ENCODE measurements at places on chromosomes 12 and 14.

GRCh38 chr12:42741771-42742510, 152.4 kb upstream of the PRICKLE1 start:
- no peak for DNase-seq

DNA sequence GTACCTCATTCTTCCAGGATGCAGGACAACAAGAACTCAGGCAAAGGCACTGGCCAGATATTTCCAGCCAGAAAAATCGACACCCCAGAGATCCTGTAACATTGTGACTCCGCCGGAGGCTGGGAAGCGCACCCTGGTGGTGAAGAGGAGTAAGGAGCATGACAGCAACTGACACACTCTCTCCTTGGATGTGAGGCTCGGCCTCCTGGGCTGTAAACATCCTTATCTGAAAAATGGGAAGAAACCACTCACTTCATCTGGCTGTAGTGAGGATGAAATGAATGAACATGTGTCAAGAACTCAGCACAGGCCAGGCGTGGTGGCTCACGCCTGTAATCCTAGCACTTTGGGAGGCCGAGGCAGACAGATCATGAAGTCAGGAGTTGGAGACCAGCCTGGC, 27.5 kb downstream of the TCHP start:
- no peak for DNase-seq

DNA sequence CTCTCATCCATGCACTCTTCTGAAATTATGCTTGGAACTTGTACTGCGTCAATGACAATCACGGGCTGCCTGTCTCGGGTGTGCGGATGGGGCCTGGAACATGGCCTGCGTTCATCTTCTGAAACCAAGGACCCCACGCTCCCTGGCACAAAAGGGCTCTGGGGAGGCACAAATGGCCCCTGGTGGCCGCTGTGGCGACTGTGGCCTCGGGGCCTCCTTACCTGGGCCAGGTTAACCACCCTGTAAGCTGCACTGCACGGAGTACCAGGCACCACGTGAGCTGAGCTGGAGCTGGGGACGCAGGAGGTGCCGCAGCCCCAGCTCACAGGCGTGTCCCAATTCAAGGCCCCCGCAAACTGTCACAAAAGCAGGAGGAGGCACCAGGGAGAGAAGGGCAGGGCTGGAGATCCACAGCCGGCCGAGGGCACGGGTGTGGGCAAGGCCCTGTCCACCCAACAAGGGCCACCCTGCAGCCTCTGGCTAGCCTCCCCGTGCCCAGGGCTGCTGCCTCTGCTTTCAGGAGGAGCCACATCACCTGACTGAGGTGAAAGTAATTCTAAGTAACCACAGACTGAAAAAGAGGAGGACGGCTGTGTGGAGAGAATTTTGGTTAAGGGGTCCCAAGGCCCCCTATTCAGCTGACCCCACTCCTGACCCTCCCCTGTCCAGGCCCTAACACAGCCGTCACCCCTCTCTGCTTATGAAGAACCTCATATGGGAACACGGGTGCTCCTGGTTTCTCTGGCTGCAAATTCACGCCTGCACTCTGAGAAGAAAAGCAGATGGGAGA, 61.1 kb upstream of the GALNT9 start:
- DNase-seq = no peak

- DNase-seq = no peak
Observed at GRCh38 chr12:83015390-83016217, 328.9 kb downstream of the TMTC2 start.

DNA sequence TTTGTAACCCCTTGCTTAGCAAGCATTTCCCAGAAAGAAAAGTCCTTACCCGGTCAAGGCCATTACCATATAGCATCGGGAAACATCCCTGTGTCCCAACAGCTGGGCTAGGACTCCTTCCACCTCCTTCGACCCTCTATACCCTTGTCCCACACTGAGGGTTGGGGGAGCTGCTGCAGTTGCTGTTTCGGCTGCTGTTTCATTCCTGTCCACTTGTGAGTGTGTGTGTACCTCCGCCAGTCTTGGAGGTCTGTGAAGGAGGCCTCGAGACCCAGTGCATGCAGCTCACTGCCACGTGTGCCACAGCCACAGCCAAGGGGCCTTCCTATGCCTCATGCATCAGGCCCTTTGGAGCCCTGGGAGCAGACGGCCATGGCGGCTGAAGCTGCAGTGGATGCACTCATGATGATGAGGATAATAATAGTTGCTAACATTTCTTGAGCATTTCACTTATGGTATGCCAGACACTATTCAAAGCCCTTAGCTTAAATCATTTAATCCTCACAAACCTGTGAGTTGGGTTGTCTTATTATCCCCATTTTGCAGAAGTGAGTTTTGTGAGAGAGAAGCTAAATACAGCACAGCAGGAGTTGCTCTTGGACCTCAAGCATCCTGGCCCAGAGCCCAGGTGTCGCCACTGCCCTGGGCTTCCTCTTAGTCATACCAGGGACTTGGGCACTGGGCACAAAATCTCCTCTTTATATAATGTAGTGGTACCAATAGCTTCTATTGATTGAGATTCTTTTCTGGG, 156.5 kb downstream of the PRKCH start:
- DNase-seq = peak; percentile 20

DNA sequence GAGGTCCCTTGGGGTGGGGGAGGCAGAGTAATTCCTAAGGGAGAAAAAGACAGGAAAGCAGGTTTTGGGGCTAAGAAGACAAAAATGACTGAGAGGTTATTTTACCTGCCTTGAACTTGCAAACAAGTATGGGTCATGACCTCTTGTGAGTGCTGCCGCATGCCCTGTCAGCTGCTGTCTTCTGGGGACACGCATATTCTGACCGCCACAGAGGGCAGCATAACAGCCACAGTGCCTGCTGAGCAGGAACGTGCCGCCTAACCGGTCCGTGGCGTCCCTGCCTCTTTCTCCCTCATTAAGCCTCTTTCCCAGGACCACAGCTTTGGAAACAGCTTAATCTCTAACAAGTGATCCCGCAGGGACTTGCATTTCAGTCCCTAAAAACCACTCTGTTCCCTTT, 51.3 kb upstream of the KCNA1 start:
- no peak for DNase-seq

- no peak for DNase-seq
Observed at GRCh38 chr12:84727961-84728360, 184.6 kb downstream of the SLC6A15 start.

DNA sequence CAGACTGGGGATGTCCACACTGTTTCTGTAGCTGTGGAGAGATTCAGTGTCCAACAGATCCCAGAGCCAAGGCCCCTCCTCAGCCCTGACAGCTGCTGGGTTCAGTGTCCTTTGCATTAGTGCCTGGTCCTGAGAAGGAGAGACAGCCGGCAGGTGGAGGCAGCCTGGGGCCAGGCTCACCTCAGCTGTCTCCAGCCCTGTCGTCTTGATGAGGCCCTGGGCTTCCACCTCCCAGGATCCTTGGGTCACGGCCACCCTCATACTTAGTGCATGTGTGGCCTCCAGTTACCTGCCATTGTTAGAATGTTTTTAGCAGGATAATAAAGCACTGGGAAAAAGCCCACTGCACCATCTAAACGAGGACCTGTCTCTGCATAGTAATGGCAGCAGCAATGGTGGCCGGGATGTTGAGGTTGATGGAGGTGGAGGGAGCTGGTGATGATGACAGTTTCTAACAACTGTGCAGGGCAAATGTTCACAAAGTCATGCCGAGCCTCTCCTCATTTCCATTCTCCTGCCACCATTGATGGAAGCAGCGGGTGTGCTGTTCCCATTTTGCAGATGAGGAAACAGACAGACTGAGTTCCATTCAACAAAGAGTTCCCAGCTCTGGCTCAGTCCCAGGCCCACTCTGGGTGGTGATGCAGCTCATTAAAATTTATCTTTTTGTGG, 17.7 kb downstream of the ASB2 start:
- DNase-seq = no peak

DNA sequence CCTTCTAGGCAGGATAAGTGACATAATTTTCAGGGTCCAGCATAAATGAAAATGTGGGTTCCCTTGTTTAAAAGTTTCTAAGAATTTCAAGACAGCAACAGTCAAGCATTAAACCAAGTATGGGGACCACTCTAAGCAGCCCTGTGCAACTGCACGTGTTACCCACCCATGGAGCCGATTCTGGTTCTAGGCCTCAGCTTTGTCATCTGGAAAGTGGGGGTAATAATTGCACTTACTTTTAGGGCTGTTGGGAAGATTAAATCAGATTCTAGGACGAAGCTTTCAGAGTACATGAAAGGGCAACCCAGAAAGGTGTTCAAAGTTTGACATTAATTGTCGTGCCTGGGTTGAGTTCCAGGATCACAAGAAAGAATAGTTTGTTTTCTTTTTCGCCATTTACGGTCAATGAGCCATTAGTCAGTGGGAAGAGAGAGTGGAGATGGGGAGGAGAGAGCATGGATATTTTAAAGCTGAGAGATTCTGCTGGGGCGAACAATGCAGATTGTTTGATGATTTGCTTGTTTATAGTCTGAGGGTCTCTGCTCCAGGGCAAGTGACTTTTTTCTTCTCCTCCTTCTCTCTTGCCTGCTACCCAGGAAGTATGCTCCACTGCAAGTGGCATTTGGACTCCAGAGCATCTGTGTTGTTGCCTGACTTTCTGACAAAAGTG, 10.7 kb upstream of the PPFIBP1 start:
- no peak for DNase-seq

DNA sequence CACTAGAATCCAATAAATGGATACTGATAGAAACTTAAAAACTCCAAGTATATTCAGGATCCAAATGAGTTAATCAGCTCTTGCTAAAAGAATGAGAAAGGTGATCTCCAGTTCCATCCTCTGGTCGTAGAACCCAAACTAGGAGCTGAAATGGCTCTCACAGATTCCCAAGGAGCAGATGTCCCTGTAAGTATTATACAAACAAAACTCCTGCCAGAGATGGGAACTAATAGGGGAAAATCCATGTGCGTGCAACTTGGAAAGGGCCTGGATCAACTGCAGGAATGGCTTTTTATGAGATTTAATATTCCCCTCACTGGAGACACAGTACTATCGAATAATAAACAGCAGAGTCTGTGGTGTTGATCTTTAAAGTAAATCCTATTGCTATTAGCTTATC, 309.2 kb upstream of the TBX3 start:
- DNase-seq = no peak

DNA sequence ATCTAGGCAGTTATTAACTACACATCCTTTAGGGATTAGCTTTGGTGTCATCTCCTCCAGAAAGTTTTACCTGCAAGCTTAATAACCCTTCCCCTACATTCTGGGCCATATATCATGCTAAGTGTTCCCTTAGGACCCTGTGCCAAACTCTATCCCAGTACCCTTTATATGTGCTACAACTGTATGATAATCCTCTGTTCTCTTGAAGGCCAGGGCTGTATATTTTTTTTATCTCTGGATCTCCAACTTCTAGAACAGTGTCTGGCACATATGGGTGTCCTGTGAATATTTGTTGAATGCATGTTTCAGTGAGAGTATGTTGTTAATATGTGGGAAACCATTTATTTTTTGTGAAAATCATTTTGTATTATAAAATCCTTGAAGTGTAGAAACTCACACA, 106.7 kb downstream of the PPM1A start:
- DNase-seq = no peak

DNA sequence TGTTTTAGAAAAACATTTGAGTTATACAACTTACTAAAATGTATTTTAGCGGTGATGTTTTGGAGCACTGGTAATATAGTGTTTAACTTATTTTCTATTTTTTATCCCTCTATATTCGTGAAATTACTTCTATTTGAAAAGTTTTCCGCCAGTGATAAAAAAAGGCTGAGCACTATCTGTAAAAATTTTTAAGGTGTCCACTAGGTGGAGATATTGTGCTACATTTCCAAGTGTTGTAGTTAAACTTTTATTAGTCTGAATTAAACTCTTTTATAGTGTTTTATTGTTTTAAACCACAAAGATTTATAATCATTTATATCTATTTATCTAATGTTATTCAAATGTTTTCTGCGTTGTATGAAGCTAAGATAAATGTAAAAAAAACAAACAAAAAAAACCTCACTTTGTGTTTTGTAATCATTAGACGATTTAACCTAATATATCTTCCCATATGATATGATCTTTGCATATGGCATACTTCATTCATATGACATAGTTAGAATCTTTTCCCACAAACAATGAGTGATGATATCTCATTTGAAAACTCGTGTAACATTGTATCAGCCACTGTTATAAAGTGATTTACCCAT, 11.8 kb downstream of the ALG10B start:
- DNase-seq = no peak

GRCh38 chr12:53495903-53496751, 3.1 kb downstream of the MAP3K12 start:
- DNase-seq = no peak

DNA sequence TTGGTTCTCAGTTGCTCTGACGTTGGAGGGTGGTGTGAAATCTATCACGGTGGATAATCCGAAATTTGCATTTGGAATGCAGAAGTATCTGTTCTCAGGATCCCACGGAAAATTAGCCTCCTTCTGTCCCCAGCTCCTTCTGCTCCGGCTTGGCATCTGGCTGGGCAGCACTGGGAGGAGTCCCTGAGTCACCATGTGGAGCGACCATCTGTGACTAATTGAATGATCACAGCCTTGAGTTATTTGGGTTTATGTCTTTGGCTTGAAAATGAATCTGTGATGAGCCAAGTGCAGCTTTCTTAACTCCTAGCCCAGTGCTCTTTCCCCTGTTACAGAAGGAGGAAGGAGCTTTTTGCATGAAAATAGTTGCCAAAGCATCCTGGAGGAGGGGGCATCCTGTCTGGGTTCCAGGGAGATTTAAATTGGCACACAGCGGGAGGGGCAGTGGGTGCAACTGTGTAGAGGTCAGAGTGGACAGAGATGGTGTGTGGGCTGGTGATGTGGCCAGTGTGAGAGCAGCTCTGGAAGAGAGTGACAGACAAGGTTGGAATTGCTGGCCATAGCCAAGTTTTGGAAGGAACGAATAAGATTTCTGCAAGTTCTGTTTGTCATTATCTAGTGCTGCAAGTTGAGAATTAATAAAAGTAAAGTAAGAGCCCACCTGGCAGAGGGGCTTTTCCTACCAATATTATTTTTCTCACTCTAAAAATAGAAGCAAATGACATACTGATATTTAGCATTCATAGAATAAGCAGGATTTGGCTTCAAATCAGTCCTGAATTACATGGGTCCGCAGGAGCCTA, 74.4 kb downstream of the SLC24A4 start:
- no peak for DNase-seq

- DNase-seq = no peak
Observed at GRCh38 chr12:27899151-27899661, 73.3 kb downstream of the PTHLH start.

- no peak for DNase-seq
Observed at GRCh38 chr12:33581613-33582122, 142.0 kb upstream of the SYT10 start.

Measured in stimulated activated CD4-positive, alpha-beta T cell treated with anti-CD3 and anti-CD28 coated beads, Interleukin-12 subunit alpha, Interleukin-12 subunit beta, amount 100 ng/mL, for 24 hours (primary cell).